GM10248 (cell line): ENCODE measurements at places on chromosomes 5 and 9.

DNA sequence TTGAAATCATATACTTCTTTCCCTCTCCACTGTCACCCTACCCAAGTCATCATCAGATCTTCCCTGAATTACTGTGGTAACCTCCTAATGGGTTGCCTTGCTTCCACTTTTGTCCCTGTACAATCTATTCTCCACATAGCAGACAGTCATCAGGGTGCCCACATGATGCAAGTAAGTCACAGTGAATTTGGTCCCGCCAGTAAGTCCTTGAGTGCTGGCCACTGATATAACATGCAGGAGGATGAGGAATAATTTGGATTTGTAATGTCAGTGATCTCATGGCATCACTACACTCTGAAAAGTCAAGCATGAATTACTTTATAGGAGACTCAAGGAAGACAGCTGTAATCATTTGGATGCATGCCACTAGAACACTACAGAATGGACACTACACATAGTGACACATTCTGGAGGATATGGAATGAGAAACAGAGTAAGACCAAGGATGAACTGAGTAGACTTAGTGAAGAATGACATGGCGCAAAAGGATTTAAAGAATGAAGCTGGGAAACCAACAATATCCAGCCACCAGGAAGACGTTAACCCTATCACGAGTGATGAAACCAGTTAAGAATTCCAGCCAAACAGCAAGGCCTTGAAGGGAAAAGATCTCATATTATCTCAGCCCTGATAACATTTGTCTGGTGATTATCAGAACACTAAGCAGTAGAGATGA lies 28.6 kb downstream of the MARCHF3 start:
- DNase-seq = no peak

DNA sequence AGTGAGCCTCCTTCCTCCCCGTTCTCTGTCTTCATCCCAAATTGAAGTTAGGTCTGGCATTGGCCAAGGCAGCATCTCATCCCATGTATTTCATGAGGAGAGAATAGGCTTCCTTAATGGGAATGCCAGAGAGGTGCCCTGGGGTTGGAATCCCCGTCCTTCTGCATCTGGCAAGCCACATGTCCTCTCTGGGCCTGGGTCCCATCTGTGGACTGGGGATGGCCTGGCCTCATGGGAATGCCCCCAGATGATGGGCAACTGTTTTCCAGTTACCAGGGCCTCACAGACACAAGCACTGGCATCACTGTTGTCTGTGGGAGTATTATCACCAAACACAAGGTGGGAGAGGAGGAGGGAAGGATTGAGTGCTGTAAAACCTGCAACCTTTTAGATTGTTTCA lies 153.9 kb downstream of the FSTL4 start:
- no peak for DNase-seq

DNA sequence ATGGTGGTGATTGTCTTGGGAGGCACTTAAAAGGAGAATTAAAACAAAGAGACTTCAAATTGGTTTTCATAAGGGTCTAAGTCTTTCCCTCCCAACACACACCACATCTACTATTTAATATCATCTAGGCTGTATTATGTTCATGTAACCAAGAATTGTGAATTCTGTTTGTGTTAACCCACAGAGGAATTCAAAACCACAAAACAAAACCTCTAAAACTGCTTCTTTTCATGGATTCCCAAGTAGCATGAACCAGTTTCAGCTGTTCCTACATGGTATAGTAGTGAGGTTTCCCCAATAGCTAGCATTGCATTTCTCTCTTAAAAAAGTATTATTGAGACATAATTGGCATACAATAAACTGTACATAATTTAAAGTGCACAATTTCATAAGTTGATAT lies 283.8 kb downstream of the CD180 start:
- DNase-seq = no peak

- DNase-seq = peak; percentile 37
Measured at GRCh38 chr5:142748568-142749249, 21.5 kb upstream of the ARHGAP26 start.

DNA sequence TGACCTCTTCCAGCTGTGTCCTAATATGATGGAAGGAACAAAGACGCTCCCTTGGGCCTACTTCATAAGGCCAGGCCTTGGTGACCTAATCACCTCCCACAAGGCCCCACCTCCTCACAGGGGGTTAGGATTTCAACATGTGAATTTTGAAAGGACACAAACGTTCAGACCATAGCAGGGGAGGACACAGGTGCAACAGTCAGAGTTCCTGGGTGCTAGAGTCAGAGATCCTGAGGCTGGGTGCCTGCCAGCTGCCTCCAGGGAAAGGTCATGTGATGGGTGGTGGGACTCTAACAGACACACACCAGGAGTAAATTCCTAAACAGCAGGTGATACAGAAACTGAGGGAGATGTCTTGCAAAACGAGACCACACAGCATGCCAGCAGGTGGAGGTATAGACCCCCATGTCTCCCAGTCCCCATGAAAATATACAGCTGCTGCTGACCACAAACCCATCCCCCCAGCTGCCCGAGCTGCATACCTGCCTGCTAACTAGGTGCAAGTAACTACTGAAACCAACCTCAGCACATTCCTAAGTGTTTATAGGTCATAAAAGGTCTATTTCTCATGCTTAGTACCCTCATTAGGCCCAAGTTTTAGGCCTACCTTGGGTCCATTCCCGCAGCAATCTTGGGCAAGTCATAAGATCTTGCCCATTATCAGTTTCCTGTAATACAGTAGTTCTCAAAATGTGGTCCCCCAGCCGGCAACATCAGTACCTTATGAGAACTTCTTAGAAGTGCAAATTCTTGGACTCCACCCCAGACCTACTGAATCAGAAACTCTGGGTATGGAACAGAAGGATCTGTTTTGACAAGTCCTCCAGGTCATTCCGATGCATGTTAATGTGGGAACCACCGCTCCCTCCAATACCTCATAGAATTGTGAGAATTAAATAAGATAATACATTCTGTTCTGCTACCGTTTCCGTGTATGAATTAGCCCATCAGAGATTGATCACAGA lies 245.3 kb downstream of the ENC1 start:
- DNase-seq = peak; percentile 20

DNA sequence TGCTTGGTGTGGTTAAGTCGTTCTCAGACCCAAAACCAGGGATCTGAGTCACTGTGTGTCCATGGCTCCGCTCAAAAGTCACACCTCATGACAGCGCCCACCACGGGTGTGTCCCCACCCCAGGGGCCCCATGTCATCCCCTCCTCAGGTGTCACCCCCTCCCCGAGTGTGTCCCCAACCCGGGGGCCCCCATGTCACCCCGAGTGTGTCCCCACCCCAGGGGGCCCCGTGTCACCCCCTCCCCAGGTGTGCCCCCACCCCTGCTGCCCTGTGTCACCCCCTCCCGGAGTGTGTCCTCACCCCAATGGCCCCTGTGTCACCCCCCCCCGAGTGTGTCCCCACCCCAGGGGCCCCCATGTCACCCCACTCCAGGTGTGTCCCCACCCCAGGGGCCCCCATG lies 5.1 kb downstream of the LRRC14B start:
- no peak for DNase-seq

- DNase-seq = peak; percentile 33
Measured at GRCh38 chr9:116951588-116952435, 264.7 kb downstream of the TRIM32 start.
